ENCODE measurements at places on chromosomes 6 and 20. TPM values are rescaled to one million over a fixed set of nuclear protein-coding genes. Genes with fewer than 3 reads are reported as not detected.

MARCKS gene
- polyA plus RNA-seq: 369 TPM

NPEPL1 gene
- 81.9 TPM for polyA plus RNA-seq

SEMG1 gene
- not detected for polyA plus RNA-seq

HM13 gene
- polyA plus RNA-seq: 95.4 TPM
